Psoas muscle (tissue), 8 donors: ENCODE measurements at places on chromosomes 2 and 18. TPM values are rescaled to one million over a fixed set of nuclear protein-coding genes. Genes with fewer than 3 reads are reported as not detected.

LDLRAD4 gene
- 9.9 TPM for total RNA-seq

NDC80 gene
- total RNA-seq = 0.17 TPM

RIF1 gene
- total RNA-seq = 25.1 TPM

MEP1B gene
- not detected for total RNA-seq

DNA sequence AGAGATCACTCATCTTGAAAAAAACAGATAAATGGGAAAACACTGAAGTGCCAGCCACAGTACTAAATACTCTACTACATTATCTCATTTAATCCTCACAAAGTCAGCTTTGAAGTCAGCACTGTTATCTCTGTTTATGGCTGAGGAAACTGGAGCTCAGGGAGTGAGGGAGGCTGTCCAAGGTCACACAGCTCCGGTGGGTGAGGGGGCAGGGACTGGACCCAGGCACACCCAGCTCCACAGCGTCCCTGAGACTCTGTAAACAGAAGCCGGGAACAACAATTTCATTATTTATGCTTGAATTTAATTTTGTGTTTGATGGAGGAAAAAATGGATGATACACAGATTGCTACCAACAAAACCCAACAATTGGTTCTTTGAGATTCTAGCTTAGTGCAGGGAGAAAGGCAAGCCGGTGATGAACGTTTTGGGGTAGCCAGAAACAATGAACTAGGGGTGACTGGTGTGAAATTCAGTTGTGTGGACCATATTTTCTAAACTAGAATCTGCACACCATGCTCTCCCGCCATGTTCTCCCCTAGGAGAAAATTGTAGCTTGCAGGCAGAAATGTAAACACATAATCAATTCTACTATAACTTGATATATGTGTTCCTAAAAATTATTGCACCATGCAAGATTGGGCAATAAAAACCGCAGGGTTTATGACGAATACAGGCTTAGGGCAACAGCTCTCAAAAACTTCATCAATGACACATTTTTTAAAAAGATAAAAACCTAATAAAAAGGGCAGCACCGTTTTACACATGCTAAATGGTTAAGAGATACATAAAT, at the start of gene GREB1:
TSS of gene GREB1 (plus strand) at position 768 of the 793 bp plus-strand sequence. CDS start 22,570 bp downstream, outside the sequence.
- peak within 1 kb of the TSS; percentile 30 for H3K27ac ChIP-seq
- H3K36me3 ChIP-seq = no peaks in the 10 kb centered on the region
- H3K4me3 ChIP-seq = no peak within 1 kb of the TSS
- no peak for DNase-seq
- peaks cover 39% of the 10 kb centered on the region for H3K4me1 ChIP-seq

SGPP2 gene
- total RNA-seq = not detected

- H3K36me3 ChIP-seq = no peaks in the 10 kb centered on the region
- H3K4me3 ChIP-seq = peak overlapping the region; percentile 27
- H3K4me1 ChIP-seq = no peaks in the 10 kb centered on the region
Observed at GRCh38 chr2:150046211-150046610, 441.3 kb downstream of the RND3 start.
